Parietal lobe (tissue), 2 donors: ENCODE measurements at places on chromosomes 6 and 20. TPM values are rescaled to one million over a fixed set of nuclear protein-coding genes. Genes with fewer than 3 reads are reported as not detected.

The MMP24 gene
- 82.6 TPM for total RNA-seq

The PCMTD2 gene
- total RNA-seq = 184 TPM

The TBC1D7 gene
- total RNA-seq = 53.5 TPM

The GTSF1L gene
- total RNA-seq = not detected

The GRIK2 gene
- 245 TPM for total RNA-seq

The NOX3 gene
- total RNA-seq = not detected

The GJA10 gene
- total RNA-seq = not detected

The DOK5 gene
- total RNA-seq = 259 TPM

The NEDD9 gene
- 36.3 TPM for total RNA-seq

The DEFB132 gene
- total RNA-seq = not detected

The FAM83D gene
- total RNA-seq = 4.1 TPM

The SPATS1 gene
- total RNA-seq = not detected

The CRIP3 gene
- total RNA-seq = 16.6 TPM

The BTN1A1 gene
- not detected for total RNA-seq

The PDE10A gene
- total RNA-seq = 92.0 TPM

The FRK gene
- total RNA-seq = 0.63 TPM

The KCNK16 gene
- total RNA-seq = not detected

The UBE2C gene
- 10.6 TPM for total RNA-seq

The OR2H2 gene
- total RNA-seq = not detected

The TRIM10 gene
- total RNA-seq = 0.31 TPM

The PNPLA1 gene
- not detected for total RNA-seq

The DNMT3B gene
- total RNA-seq = 11.9 TPM

The FERMT1 gene
- 2.8 TPM for total RNA-seq

The CD40 gene
- total RNA-seq = 0.31 TPM

The NKAIN2 gene
- 133 TPM for total RNA-seq

The TXLNB gene
- total RNA-seq = 0.31 TPM

The KHDC1L gene
- not detected for total RNA-seq

The PTK6 gene
- not detected for total RNA-seq

The DZANK1 gene
- total RNA-seq = 6.6 TPM

The MUCL3 gene
- not detected for total RNA-seq

The LTB gene
- not detected for total RNA-seq

The BFSP1 gene
- 0.31 TPM for total RNA-seq

The SNX21 gene
- 21.3 TPM for total RNA-seq

The SAMD5 gene
- total RNA-seq = 22.5 TPM

The ENPP4 gene
- total RNA-seq = 19.7 TPM

The HLA-DMB gene
- total RNA-seq = 0.31 TPM

The EYS gene
- total RNA-seq = 1.9 TPM

The PARD6B gene
- total RNA-seq = 9.4 TPM

The SLC16A10 gene
- total RNA-seq = 10.3 TPM

The MCCD1 gene
- not detected for total RNA-seq

The SLC35D3 gene
- total RNA-seq = not detected

The CYP39A1 gene
- total RNA-seq = 3.1 TPM

The OOEP gene
- total RNA-seq = not detected

The HRH3 gene
- total RNA-seq = 0.31 TPM

The SRSF12 gene
- total RNA-seq = 38.2 TPM

The KIAA1755 gene
- total RNA-seq = 2.8 TPM
